ENCODE measurements at places on chromosomes 6 and 20.

DNA sequence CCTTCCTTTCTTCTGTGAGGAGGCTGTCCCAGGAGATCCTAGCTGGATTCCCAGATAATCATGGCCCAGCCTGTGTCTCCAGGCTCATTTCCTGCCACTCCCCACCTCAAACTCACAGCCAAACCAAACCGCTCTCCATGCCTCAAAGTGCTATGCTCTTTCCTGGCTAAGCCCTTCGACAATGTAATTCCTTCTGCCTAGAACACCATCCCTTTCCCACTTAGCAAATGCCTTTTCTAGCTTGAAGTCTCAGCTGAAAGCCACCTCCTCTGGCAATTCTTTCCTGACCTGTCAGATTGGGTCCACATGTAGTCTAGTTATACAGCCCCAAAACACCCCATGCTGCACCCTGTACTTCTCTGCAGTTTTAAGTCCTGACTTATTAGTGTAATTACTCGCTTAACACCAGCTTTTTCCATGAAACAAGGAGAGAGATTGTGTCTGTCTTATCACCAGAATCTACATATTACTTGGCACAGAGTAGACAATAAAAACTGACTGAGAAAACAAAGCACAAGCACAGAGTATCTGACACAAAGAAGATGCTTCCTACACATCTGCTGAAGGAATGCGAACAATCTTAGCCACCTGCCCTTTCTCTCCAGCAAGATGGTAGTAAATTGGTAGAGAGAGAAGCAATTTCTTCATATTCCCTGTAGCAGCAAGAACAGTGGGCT, 5.4 kb downstream of the TRIM26 start:
- DNase-seq, result no peak

GRCh38 chr6:116254297-116255056, 602 bp upstream of the TSPYL4 start:
- no peak for DNase-seq

DNA sequence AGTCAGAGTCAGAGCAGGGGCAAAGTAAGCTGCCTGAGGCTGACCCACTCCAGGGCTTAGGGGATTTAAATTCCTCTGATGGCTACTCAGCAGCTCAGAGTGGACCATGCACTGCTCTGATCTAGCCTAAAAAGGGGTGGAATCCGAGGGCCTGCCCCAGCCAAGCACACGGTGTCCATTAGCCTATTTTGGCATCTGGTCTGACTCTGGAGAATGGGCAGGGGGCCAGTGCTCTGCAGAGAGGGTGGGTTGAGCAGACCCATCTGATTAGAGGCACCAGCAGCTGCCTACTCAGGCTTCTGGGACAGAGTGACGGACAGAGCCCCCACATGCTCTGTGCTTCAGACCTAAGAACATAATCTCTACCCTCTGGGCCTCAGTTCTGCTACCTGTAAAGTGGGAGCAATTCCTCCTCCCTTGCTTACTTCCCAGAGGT, 25.9 kb upstream of the TGM2 start:
- no peak for DNase-seq

- no peak for DNase-seq
Observed at GRCh38 chr6:92479831-92480230, 939.5 kb downstream of the EPHA7 start.

DNA sequence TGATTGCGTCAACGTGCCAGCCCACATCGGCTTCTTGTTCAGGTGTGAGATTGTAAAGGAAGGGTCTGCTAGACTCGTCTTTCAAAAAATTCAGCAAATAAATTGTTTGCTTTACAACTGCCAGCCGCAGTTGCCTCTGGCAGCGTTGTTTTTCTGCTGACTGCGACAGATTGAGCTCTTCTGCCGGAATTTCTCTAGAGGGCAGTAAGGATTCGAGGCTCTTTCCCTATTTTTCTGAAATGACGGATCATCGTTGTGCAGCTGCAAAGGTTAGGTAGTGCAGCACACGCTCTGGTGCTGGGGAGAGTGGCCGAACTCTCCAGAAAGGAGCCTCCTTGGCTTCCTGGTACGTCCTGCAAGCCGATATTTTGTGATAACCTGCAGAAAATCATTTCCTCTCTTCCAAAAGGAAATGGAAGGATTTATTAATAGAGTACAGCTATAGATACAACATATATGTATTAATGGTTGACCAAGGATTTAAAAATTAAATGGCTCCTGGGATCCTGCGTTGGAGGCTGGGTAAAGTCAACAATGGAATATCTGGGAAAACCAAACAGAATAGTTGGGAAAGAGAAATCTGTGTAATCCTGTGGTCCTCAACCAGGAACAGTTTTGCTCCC, 121.9 kb upstream of the ZFP64 start:
- DNase-seq, result no peak

DNA sequence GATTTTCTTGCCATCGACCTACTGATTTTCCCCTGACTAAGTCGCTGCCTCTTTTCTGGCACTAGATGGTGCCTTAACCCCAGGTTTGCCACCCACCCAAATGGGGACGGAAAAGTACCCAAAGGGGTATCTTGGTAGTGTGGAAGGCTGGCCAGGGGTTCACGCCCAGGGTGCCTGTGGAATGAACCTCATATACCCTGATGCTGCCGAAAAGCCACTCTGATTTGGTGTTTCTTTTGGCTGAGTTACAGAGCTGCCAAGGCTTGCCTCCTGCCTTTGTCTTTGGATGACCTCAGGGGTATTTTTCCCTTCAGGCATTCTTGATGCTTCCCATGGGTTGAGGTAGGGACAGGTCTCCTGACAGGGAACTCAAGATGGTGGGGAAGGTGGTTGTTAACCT, 78.1 kb downstream of the MAP3K7 start:
- DNase-seq, result no peak

- DNase-seq, result no peak
Observed at GRCh38 chr20:11001764-11002540, 328.2 kb upstream of the JAG1 start.

DNA sequence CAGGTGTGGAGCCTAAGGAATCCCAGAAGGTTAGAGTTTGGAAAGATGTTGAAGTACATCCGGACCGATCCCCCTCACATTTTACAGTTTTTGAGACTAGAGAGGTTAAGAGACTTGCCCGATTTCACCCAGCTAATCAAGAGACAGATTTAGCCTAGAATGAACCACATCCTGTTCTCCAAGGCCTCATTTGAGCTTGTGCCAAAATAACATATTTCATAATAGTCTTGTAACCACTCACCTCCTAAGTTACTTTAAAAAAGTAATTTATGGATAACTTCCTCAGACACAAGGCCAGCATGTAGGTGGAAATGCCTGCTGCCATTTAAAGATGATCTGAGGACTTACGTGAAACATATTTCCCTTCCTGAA, 39.8 kb upstream of the ARHGAP18 start:
- no peak for DNase-seq

DNA sequence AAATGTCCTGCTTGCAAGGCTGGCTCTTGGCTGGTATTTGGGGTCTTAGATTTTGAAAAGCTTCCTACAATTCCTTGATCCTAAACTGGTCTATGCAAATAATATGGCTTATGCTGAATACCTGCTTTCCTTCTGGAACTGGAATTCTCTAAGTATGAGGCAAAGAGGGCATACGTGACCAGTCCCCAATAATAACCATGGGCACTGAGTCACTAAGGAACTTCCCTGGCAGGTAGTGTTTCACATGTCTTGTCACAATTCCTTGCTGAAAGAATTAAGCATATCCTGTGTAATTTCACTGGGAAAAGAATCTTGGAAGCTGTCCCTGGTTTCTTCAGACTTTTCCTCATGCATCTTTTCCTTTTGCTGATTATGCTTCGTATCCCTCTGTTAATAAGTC, 106.5 kb downstream of the MMS22L start:
- DNase-seq, result no peak

GRCh38 chr6:42400061-42400760, 51.5 kb downstream of the TRERF1 start:
- no peak for DNase-seq

DNA sequence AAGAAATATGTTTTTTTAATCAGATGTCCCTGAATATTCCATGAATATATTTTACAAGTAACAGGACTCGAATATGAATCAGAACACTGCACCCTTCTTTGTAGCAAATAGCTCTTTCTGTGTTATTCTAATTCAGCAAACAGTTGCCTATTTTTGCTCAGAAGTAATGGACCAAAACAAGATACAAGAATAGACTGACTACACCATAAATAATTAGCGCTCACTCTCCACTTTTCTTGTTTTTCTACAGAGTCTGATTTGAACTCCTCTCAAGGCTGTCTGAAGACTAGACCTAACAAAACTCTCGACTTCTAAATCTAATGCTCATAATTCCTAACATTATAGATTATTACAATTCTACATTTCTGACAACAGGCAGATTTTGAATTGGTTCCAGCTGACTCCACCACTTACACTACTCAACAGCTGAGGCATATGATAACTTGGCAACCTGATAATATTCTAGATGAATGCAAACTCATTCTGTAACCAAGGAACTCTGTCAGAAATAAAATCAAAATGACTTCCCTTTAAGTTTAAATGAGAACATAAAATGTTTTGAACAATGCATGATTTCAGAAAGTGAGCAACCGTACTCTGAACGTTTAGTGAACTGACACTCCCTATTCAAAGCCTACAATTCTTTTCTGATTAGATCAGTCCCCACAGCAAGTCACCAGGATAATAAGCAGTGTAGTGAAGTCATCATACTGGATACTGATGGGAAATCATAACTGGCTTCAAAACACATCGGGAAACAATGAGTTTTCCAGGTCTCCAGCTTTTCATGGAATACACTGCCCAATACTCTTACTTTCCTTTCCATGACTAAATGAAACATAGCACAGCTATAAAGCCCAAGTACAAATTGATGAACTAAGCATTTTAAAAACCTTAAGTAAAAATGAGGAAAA, 114.2 kb upstream of the BEND6 start:
- no peak for DNase-seq

- no peak for DNase-seq
Observed at GRCh38 chr6:124445581-124445980, 516.7 kb upstream of the RNF217 start.

GRCh38 chr20:31840906-31841816, 4.2 kb downstream of the FOXS1 start:
- DNase-seq, result no peak

DNA sequence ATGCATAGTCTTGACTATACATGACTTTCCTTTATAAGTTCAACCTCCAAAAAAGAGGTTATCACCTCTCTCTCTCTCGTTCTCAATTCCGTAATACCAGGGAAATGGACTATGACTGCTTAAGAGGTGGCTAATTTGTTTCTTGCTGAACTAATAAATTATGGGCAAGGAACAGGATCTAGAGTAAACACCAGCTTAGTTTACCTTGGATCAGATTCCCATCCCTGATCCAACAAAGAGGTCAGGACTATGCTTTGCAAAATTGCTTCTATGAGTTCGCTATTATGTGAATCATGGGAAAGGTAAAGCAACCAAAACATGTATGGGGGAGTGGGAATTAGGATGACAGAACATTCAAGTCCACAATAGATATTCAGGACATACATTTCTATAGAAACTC, 630.7 kb downstream of the HACE1 start:
- no peak for DNase-seq

DNA sequence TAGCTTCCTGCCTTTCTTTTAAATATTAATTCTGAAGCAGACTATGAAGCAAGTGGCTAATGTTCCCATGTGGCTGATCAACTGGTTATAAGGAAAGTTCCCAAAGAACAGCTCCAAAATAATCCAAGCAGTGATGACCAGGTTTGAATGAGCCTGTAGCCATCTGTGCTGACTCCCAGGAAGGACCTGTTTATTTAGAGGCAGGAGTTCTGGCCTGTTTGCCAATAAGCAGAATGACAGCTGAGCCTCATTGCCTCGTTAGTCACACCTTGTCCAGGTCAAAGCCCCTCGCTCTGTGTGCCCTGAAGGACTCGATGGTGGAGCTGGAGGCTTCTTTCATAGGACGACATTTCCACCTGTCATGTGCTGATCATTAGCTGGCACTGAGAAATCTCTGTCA, 97.4 kb downstream of the TMEM170B start:
- no peak for DNase-seq

GRCh38 chr20:61564628-61565027, 312.6 kb downstream of the CDH4 start:
- DNase-seq, result no peak

- DNase-seq, result no peak
Observed at GRCh38 chr6:71507183-71507582, 218.6 kb downstream of the OGFRL1 start.

DNA sequence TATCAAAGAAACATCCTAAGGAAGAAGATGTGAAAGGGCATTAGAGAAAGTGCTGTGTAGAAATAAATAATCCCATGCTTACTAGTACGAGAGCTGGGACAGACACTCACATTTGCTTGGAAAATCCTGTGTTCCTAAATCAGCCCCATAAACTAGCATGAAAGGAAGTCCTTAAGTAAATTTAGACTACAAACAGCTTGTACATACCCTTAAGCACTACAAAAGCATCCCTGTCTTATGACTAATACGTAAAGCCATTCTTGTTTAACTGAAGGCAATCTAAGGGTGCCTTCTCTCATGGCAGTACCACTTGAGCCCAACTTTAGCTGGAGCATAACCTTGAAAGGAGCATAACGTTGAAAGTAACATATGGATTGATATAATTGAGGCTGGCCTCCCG, 15.4 kb upstream of the FOXQ1 start:
- no peak for DNase-seq

DNA sequence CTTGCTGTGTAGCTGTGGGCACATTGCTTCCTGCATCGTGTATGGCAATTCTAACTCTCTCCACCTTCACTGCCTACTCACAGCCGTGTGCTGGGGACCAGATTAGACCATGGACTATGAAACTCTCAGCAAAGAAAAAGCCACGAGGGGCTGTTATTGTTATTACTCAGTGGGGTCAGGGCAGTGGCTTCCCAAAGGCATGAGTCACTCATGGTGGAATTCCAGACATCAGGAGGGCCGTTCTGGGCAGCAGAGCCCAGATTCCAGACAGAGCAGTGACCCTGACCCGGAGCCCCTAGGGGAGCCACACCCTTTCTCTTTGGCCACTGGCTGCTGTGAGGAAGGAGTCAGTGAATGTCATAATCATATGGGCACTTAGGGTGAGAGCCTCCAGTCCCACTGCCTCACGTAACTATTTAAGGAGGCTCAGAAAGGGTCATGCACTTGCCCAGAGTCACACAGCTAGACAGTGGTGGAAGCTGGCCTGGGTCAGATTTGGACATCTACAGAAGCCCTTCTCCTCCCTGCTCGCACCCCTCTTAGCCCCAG, 22.2 kb upstream of the CCN5 start:
- no peak for DNase-seq

GRCh38 chr6:97689078-97689754, 406.2 kb upstream of the MMS22L start:
- DNase-seq, result no peak

DNA sequence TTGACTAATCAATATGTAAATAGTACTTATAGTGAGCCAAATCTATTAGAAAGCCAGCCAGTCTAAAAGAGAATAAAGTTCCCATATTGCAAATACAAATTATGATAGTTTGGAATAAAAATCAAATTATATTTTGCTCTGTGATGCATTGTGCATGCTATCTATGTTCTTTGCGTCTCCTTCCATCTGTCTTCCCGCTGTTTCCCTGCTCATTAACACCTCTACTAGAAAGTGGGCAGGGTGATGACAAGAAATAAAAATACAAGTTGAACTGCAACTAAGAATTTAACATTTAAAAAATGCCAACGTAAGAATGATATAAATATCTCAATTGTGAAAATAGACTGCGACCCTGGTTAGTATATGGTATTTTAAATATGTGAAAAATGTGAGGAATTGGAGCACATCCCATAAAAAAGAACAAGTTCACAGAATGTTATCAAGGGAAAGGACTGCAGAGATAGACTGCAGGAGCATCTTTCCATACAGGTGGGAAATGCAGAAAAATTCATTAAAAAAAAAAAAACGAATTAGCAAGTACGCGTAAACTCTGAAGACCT, 157.6 kb upstream of the PDE7B start:
- DNase-seq, result no peak

- no peak for DNase-seq
Observed at GRCh38 chr6:134415656-134416055, 97.7 kb upstream of the SGK1 start.

All from CD4-positive, CD25-positive, alpha-beta regulatory T cell (primary cell).